Mesenteric fat pad (tissue), 1 donor: ENCODE measurements at places on chromosomes 12 and 14. TPM values are rescaled to one million over a fixed set of nuclear protein-coding genes. Genes with fewer than 3 reads are reported as not detected.

GRCh38 chr12:52241205-52241842 lies 8.3 kb downstream of the KRT7 start:
- peak; percentile 73 for DNase-seq

GRCh38 chr12:56829908-56830307 lies 66.8 kb downstream of the HSD17B6 start:
- DNase-seq: no peak

Gene EIF2S3B
- 0.45 TPM for total RNA-seq

Gene PLEK2
- total RNA-seq: 0.64 TPM

GRCh38 chr14:67526676-67527459 lies 6.2 kb upstream of the PLEKHH1 start:
- no peak for DNase-seq

DNA sequence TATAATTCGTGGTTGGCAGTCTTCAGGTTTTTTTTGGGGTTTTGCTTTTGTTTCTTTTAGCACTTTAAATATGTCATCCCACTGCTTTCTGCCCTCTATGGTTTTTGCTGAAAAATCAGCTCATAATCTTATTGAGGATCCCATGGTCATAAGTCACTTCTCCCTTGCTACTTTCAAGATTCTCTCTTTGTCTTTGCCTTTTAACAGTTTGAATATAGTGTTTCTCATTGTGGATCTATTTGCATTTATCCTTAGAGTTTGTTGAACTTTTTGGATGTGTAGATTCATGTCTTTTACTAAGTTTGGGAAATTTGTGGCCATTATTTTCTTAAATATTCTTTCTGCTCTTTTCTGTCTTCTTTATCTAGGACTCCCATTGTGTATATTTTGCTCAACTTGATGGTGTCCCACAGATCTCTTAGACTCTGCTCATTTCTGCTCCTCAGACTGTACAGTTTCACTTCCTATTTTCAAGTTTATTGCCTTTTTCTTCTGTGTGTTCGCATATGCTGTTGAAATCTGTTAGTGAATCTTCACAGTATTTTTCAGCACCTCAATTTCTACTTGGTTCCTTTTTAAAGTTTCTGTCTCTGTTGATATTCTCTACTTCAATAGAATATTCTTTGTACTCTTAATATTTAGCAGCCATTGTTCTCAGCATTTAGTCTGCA lies 70.8 kb downstream of the WNK1 start:
- no peak for DNase-seq

Gene CLBA1
- total RNA-seq: 2.8 TPM

Gene TPPP2
- total RNA-seq: not detected

Gene TPH2
- not detected for total RNA-seq

GRCh38 chr12:124289634-124290600 lies 5.0 kb upstream of the RFLNA start:
- DNase-seq: no peak

- DNase-seq: no peak
Measured at GRCh38 chr14:77023001-77023996, 5.2 kb downstream of the IRF2BPL start.

DNA sequence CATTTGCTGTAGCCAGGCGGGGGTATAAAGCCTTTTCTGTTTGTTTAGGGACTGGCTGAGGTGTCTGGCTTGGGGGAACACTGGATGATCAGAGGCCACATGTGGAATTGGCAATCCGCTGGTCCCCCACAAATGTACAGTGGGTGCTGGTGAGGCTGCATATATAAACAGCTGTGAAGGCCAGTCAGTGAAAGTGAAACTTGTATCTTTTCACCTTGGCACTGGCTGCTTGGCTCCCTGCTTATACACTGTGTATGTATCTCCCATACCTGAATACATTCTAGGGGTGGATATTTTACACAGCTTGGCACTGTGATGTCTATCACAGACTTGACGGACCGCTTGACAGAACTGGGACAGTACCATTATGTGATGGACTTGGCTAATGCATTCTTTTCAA lies 246.8 kb upstream of the AVPR1A start:
- no peak for DNase-seq

Gene DDN
- 0.10 TPM for total RNA-seq
